Astrocyte of the hippocampus (primary cell): ENCODE measurements at places on chromosomes 13 and 19.

DNA sequence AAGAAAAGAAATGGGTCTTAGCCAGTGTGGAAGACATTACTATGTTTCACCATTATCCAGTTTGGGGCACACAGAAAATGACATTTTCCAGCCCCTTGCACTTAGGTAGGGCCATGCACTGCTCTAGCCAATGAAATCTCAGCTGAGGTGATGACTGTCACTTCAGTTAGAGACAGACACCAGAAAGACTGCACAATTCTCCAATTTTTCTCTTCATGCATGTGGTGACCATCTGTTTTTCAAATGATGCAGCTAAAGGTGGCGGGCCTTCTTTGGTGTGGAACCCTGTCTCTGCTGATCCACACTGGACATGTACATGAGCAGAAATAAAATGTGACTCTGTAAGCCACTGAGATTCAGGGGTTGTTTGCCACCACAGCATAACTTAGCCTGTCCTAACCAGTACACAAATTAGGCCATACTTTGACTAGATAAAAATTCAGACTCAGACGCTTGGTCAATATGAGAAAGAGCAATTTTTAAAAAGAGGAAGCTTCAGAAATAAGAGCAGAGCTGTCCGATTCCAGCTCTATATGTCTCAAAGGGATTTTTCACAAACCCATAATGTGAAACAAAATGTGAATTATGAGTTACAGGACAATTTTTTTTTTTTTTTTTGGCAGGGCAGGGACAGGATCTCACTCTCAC lies 6.7 kb downstream of the ZNF565 start:
- no peak for DNase-seq

GRCh38 chr13:101144808-101145419 lies 271.4 kb downstream of the NALCN start:
- DNase-seq, result peak; percentile 69

GRCh38 chr19:13463296-13463695 lies 43.0 kb downstream of the CACNA1A start:
- peak; percentile 57 for DNase-seq

GRCh38 chr19:2003874-2004273 lies 11.6 kb downstream of the BTBD2 start:
- peak; percentile 32 for DNase-seq

DNA sequence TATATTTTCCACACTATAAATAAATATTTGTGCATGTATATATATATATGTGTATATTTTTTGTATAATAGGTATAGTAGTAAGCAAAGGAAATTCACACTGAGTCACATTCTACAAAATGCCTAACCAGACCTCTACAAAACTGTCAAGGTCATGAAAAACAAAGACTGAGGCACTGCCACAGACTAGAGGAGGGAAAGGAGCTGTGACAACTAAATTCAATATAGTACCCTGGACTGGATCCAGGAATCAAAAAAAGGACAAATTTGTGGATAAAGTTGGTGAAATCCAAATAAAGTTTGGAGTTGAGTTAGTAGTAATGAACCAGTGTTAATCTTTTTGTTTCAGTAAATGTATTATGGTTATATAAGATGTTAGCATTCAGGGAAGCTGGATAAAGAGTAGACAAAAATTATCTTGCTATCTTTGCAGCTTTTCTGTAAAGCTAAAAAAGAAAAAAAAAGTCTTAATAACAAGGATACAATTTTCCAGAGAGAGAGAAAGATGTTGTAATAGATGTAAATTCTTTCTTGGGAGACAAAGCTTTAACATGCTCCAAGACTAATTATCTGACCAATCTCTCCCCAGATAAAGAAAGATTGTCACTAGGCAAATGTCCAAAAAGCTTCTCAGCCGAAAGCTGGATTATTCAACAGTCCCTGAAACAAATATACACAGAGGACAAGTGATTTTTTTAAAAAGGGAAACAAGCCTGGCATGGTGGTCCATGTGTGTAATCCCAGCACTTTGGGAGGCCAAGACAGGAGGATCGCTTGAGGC lies 19.1 kb downstream of the SYDE1 start:
- no peak for DNase-seq

GRCh38 chr19:56301886-56302620 lies 12.6 kb downstream of the ZSCAN5A start:
- DNase-seq, result no peak

DNA sequence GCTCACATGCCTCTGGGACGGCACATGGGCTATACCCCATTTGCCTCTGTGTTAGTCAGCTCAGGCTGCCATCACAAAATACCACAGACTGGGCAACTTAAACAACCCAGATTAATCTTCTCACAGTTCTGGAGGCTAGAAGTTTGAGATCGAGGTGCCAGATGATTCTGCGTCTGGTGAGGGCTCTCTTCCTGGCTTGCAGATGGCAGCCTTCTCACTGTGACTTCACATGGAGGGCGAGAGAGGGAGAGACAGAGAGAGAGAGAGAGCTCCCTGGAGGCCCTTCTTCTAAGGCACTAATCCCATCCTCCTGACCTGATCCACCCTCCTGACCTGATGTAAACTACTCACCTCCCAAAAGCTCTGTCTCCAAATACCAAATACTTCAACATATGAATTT lies 55.0 kb downstream of the GPR12 start:
- DNase-seq, result no peak

DNA sequence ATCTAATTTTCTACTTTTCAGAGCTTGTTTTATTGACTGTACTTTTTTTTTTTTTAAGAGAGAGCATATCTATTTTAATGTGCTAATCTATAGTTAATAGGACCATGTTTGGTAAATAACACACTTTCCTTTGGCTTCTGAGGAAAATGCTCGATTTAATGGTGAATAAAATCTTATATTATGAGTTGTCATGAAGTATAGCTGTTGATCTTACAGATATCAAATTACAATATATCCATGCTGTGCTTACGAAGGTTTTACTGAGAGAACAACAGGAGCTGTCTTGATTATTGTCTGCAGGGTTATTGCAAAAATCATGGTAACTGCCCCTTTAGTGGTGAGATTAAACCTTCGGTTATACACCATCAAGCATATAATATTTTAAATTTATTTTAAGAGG lies 29.6 kb downstream of the URI1 start:
- no peak for DNase-seq

GRCh38 chr19:8640402-8641004 lies 10.1 kb downstream of the NFILZ start:
- DNase-seq, result no peak

GRCh38 chr13:59531571-59532091 lies 632.1 kb downstream of the DIAPH3 start:
- DNase-seq, result peak; percentile 93

- DNase-seq, result no peak
Observed at GRCh38 chr19:28898249-28898648, 314.7 kb downstream of the UQCRFS1 start.

DNA sequence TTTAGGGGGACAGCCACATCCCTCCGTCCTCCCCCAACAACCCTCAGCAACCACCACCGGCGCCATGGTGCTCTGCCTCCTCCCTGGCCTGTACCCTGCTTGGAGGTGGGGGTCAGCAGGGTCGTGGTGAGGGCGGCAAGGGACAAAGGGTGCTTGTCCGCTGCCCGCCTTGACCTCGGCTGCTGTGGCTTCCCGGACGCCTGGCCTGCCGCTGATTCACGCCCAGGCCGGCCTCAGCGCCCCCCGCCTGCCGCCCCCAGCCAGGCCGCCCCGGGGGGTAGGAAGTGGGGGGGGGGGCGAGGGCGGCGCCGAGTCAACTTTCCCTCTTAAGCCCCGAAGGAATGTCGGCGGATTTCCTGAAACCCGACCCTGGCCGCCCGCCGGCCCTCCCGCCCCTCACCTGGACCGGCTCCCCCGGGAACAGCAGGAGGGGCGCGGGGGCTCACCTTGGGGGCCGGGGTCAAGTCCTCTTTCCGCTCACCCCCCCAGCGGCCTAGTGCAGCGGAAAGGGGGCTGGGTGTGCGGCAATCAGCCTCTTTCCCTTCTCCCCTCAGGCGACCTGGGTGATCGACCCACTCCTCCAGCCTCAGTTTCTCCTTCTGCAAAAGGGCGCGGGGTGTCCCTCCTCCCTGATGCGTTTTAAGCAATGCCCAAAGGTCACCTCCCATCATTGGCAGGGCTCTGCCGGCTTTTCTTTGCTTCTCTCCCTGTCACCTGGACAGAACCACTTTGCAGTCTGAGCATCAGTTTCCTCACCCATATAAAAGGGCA lies 1.9 kb upstream of the TMEM59L start:
- DNase-seq, result peak; percentile 43

DNA sequence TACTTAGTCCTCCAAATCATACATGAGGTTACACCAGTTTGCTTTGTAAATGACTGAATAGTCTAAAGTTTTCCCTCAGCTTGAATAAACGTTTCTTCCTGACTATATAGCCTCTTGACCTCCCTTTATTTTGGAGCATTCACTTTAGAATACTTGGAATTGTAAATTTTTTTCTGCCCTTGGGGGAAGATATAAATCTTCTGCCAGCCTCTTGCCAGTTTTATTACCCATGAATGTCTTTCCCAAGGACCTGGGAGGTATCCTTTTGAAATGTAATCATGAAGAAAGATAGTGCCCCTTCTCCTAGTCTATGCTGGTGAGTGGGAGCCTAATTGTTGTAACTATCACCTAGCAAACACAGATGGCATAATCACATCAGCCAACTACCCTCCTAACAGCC lies 2033.9 kb upstream of the PCDH20 start:
- DNase-seq, result no peak

DNA sequence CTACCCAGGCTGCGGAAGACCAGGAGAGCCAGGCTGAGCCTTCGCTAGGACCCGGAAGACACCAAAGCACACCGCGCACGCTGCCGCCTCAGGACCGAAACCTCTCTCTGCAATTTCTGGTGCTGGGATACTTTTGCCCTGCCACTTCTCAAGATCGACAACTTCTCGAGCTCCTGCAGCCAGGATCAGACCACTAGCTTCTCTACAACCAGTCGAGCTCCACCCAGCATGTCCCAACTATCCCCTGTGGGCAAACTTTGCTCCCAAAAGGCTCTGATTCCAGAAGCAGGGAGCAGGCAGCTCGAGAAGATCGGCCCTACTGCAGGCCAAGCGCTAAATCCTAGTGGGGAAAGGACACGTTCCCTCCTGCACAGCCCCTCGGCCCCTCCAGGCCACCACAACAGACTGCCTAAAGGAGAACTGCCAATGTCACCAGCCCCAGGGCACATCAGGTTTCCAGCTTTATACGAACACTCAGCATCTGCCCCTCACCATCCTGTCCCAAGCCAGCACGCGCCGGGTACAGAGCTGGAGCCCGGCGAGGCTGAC lies 979 bp downstream of the AKAP8 start:
- DNase-seq, result peak; percentile 73

DNA sequence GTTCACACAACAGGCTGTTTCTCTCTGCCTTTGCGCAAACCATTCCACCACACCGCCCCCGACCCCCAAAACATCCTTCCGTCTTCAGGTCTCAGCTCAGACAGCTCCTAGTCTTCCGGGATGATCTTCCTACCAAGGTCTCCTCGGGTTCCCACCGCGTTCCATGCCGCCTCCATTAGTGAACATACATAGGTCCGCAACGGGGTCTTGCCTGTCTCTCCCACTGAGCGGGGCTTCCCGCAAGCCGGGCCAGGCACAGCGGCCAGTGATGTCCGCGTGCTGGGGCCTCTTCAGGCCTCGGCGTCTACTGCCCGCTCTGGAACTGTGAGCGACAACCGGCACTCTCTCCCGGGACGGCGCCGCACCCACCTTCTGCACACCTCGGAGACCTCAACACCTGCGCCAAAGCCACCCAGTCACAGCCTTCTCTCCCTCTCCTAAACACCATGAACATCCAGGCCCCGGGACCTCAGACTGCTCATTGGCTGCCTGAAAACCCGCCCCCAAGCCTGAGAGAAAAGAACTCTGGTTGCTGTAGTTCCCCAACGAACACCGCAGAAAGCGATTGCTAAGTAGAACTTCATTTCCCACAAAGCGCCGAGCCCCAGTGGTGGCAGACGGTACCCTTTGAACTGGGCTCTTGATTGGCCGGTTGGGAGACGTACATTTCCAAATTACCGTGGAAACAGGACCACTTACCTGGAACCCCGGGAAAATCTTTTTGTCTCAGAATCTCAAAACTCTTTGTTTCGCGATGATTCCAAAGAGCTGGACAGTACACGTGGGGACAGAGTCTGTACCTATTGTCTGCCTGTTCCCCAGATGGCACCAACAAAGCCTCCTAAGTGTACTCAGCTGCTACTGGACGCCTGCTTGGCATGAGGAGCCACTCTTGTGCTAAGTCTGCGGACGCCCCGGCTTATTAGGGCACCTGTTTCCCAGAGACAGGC lies 9.5 kb downstream of the DYRK1B start:
- peak; percentile 97 for DNase-seq

- DNase-seq, result no peak
Observed at GRCh38 chr13:55613429-55614187, 1527.1 kb upstream of the PRR20A start.

GRCh38 chr13:85693889-85694511 lies 105.2 kb downstream of the SLITRK6 start:
- DNase-seq, result peak; percentile 3

DNA sequence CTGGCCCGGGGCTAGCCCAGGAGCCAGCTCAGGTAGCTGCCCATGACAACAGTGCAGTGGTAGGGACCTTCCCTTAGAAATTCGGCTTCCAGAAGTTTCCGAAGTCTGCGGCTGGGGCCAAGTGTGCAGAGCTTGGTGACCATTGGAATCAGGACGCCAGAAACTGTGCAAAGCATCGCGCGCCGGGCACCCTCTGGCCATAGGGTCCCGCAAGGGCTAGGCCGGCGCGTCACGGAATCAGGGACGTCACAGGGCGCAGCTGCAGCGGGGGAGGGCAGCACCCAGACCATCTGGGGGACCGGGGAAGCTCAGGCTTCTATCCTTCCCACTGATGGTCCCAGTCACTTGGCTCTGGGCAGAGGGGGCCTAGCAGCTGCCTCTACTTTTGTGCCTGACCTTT lies 219.1 kb downstream of the MTUS2 start:
- DNase-seq, result no peak

DNA sequence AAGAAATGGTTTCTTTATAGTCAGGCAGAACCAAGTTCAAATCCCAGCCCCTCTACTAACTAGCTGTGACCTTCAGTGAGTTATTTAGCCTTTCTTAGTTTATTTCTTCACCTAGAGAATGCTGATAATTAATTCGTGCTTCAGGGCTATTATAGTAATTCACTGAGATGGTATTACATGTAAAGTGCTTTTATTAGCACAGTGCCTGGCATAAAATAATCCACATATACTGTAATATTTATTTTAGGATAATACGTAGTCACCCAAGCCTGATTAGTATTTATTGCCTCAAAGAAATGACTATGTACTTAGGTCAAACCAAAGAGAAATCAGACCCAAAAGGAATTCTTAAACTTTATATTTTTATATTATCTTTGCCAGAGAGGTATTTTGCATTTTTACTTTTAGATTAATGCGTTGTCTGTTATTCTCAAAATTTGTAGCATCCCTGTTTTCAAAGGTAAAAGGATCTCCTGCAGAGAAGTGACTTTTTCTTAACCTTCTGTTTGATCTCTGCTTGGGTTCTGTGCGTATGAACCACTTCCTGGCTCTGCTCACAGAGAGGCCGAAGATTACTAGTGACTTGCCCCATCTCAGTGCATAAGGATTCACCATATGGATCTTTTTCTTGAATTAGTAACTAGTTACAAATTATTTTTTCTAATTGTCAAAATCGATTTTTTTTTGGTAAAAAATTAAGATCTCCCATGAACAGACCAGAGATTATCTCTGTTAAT lies 19.7 kb downstream of the UBAC2 start:
- no peak for DNase-seq
